ENCODE measurements at places on chromosomes 6 and 20.

- no peak for DNase-seq
Observed at GRCh38 chr6:167709196-167709595, 117.5 kb upstream of the AFDN start.

DNA sequence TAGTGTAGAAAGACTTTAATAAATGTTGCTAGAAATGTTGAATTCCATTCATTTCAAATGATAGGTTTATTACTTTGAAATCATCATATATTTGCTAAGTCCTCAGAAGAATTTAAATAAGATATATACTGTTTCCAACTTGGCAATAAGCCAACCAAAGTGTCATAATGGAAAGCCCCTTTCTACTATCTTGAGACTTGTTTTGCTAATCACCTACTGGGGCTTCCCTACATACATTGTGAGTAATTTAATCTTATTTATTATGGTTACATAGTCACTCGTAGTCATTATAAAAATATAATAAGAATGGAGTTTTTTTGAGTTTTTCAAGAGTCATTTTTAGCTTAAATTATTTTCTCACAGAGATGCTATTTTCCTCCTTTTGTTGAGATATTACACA, 20.7 kb downstream of the COL19A1 start:
- DNase-seq: no peak

GRCh38 chr6:45617441-45617840, 239.7 kb upstream of the SUPT3H start:
- no peak for DNase-seq

DNA sequence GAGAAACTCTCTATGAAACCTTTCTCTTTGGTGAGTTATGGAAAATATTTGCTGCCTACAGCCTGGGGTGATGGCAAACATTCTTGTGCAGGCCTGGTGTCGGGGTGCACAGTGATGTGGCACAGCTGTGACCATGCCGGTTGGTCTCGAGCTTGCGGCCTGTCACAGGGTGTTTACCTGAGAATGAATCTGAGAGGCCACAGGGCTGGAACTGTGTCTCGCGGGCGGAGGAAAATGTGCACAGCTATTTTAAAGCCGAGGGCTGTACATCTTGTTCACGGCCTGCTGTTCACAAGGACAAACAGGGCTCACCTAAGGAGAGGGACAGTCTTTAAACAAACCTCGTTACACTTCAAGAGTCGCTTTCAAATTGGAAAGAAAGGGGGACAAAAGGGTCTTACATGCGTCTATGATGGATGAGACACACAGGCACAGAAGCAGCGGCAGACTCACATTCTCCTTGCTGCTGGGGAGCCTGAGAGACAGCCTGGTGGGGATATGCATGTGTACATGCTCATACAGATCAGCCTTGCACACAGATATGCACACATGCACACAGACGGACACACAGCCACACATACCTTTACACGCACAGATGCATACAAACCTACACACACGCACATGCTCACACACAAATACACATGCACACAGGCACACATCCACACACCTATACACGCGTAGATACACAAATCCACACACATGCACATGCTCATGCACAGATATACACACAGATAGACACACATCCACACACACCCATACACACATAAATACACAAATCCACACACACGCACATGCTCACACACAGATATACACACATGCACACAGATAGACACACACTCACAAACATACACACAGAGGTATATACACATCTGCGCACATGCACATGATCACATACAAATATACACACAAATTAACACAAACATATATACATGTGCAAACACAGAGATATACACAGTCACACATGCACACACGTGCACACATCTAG, 69.6 kb upstream of the FOXA2 start:
- DNase-seq: no peak

DNA sequence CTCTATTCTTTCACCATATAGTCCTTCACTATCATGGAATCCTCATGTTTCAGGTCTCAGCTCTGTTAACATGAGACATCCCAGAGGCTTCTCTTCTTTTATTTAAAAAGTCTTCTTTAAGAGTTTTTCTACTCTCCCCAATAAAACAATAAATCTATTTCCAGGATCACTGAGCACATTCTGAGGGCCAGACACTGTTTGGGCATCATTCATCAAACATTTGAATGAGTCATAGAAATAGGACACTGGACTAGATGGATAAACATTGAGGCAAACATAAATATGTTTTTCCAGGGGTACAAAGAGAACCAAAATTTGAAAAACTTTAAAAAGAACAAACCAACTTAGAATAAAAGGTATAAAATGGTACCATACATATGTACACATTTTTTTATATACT, 554.4 kb downstream of the KIF16B start:
- DNase-seq: no peak

DNA sequence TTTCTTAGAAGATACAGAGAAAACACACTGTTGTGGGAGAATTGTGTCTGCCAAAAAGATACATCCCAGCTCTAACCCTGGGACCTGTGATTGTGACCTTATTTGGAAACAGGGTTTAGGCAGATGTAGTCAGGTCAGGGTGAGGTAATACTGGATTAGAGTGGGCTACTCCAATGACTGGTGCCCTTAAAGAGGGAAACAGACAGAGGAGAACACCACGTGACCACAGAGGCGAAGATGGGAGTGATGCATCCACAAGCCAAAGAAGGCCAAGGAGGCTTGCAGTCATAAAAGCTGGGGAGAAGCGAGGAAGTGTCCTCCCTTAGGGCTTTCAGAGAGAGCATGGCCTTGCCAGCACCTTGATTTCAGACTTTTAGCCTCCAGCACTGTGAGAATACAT, 35.6 kb downstream of the SLC52A3 start:
- no peak for DNase-seq

GRCh38 chr20:16803965-16804792, 56.0 kb downstream of the OTOR start:
- peak; percentile 8 for DNase-seq

GRCh38 chr20:4835244-4836177, 113.8 kb downstream of the PRND start:
- DNase-seq: no peak

All from T-helper 9 cell (primary cell).